ENCODE measurements at places on chromosomes 7 and 10.

GRCh38 chr10:5575144-5575481, 50.4 kb downstream of the CALML3 start:
- DNase-seq: no peak

- no peak for DNase-seq
Measured at GRCh38 chr10:63072951-63073350, 60.2 kb upstream of the NRBF2 start.

- no peak for DNase-seq
Measured at GRCh38 chr10:11876805-11877590, 53.8 kb downstream of the PROSER2 start.

- DNase-seq: no peak
Measured at GRCh38 chr7:71133856-71134255, 1.9 kb downstream of the GALNT17 start.

- no peak for DNase-seq
Measured at GRCh38 chr10:50367732-50368131, 116.4 kb upstream of the ASAH2 start.

GRCh38 chr7:154792436-154793055, 210.4 kb downstream of the PAXIP1 start:
- DNase-seq: no peak

GRCh38 chr7:2096692-2097387, 135.9 kb downstream of the MAD1L1 start:
- no peak for DNase-seq

DNA sequence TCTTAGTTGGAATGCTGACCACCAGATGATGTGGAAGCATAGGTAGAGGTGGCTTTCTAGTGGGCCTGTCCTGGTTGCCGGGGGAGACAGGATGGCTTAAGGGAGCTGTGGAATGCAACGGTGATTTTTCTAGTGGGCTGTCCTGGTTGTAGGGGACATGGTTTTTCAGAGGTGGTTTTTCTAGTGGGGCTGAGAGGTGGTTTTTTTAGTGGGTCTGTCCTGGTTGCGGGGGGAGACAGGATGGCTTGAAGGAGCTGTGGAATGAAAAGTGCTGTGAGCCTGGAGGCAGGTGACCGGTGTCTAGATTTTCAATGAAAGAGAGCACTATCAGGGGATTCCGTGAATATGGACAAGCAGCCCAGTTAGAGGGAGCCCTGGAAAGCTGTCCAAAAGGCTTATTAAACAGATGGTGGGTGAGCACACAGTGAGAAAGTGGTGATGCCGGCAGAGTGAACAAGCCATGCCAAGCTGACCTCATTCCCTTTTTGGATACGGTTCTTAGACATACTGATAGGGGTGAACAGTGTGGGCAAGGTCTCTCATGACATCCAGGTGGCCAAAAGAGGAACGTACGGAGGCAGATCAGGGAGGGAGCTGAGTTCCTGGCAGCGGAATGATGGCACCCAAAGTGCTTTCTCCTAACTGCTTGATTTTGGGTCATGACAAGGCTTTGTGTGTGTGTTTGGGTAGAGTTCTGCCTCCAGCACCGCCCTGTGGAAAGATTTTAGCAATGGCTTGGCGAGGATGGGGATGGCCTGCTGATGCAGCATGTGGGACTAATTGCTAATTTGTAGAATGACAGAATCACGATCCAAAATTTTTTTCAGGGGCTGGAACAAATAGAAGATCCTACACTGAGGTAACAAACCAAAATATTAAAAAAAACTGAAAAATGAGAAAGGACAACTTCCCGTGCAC, 126.6 kb downstream of the TMEM178B start:
- DNase-seq: no peak

- no peak for DNase-seq
Measured at GRCh38 chr10:101767600-101767945, 8.3 kb downstream of the FGF8 start.

DNA sequence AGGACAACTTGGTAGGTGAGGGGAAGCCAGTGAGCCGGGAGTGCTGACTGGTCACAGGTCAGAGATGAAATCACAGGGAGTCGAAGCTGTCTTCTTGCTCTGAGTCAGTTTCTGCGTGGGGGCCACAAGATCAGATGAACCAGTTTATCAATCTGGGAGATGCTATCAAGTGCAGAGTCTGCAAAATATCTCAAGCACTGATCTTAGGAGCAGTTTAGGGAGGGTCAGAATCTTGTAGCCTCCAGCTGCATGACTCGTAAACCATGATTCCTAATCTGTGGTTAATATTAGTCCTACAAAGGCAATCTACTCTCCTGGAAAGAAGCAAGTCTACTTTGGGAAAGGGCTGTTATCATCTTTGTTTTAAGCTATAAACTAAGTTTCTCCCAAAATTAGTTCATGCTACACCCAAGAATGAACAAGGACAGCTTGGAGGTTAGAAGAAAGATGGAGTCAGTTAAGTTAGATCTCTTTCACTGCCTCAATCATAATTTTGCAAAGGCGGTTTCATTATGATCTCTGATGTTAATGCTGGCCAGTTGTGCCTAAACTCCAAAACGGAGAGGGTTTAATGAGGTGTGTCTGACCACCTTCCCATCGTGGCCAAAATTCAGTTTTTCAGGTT, 8.4 kb upstream of the LMOD2 start:
- no peak for DNase-seq

DNA sequence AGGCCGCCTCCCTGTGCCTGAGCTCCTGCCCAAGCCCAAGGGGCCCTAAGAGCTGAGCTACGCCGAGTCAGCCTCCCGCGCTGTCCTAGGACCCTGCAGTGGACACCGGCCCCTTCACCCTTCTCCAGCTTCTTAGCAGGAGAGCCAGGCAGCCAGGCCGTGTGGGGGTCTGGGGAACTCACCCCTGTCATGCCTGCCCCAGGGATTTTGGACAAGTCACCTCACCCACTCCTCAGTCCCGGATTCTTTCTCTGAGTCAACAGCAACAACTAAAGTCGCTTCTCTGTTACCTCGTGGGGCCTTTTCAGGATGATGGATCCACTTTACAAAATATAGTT, 79.3 kb downstream of the MKI67 start:
- no peak for DNase-seq

DNA sequence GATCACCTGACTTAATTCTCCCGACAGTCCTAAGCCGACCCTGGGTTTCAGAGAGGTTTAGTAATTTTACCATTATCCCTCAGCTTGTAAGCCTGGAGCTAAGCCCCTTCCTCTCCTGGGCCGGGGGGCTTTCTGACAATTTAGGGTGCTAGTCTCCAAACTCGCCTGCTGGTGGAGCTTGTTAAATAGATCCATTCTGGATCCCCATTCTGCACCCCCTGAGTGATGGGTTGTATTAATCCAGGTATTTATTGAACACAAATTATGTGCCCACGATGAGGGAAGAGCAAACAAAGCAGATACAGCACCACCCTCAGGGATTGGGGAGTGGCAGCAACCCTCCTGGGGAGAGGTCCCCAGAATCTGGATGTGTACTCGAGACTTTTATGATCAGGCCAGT, 1.3 kb upstream of the SLC29A3 start:
- no peak for DNase-seq

DNA sequence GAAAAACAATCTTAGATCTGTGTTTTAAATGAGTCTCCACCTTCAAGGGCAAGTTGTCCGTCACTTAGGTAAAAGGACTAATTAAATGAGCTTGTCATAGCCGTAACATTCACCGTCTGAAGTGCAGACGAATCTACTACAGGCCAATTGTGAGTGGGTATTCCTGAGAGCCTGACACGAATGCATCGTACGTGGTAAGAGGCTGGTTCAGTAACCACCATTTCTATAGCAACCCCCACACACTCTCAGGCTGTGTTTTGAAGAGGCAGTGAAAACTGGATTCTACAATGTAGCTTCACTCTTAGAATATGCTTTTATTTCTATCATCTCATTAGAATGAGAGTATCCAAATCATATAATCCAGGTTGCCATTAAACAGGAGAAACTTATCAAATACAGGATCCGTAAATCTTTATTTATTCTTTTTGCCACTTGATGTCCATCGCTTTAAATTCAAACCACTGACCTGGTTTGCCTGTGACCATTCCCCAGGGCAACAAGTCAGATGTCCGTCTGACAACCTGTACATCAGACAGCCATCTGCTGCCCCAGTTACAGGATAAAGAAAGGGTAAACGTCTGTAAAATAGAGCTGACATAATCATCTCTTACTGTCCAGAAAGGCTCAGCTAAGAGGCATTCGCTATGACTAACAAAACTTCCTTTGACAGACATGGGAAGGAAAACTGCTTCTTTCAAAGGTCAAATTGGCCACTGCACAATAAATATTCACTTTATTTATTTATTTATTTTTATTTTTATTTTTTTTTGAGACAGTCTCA, 70.3 kb upstream of the NMT2 start:
- DNase-seq: no peak

DNA sequence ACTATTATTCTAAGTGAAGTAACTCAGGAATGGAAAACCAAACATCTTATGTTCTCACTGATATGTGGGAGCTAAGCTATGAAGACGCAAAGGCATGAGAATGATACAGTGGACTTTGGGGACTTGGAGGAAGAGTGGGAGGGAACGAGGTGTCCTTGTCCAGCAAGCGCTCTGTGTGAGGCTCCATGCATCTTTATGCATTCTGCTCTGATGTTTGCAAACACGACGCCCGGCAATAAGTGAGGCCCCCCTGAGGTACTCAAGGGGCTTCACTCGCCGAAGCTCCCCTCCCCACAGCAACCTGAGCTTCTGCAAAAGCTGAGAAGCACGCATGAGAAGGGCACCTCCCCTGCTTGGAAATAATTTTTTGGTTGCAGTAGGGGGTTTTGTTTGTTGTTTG, 103.3 kb downstream of the LHPP start:
- DNase-seq: no peak

DNA sequence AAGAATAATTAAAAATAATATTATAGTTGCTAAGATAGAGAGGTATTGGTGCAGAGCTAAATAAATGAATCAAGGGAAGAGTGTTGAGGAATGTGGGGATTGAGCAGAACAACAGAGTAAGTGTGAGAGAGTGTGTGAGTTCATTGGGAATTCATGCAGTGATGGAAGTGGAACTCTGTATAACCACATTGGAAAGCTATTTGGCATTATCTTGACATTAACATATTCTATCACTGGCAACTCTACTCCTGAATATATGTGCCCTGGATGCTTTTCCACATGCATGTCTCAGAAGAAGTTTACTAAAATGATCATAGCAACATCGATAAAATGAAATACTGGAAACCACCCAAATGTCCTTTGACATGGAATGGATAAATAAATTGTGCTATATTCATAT, 164.1 kb downstream of the SEMA3E start:
- no peak for DNase-seq

DNA sequence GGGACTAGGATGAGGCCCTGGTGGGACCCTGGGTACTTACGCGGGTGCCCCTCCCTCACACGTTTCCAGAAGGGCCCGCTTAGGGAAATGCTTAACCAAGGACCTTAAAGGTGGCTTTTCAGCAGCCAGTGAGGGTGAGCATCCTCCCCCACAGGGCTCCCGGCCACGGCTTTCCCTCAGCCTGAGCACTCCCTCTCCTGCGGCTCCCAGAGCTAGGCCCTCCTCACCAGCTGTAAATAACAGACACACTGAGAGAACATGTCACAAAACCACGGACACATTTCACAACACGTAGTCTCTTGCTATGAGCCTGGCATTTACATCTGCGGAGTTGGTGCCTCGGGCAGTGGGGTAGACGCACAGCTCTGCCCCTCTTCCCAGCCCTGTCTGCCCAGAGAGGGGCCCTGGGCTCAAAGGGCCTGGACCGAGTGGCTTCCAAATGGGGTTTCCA, 25.2 kb downstream of the GRID1 start:
- DNase-seq: no peak

DNA sequence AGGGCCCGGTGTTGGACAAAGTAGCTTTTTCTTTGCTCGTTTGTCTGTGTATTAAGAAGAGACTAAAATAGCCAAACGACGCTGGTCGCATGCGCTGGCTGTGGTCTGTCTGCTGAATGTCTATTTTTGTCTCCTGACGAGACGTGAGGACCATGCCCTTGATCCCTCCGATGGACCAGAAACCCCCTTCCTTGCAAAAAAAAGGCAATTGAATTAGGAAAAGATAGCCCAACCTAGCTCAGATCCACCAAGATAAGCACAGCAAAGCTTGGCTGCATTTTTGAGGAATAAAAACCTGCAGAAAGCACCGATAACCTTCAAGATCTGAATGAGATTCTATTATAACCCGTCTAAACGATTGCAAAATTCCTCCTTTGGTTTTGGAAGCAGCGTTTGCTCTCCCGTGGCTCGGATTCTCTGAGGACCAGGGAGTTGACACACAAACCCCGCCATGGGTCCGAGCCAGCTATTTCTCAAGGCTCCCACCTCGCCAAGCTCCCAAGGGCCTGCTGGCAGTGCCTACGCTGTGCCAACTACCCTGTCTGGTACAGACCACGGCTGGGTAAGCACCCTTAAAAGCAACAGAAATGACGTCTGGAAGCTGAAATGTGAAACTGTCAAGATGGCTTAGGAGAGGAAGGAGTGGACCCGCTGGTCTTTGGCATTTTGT, 17.7 kb upstream of the TTYH3 start:
- DNase-seq: no peak

GRCh38 chr7:68936471-68937035, 661.7 kb upstream of the AUTS2 start:
- no peak for DNase-seq

DNA sequence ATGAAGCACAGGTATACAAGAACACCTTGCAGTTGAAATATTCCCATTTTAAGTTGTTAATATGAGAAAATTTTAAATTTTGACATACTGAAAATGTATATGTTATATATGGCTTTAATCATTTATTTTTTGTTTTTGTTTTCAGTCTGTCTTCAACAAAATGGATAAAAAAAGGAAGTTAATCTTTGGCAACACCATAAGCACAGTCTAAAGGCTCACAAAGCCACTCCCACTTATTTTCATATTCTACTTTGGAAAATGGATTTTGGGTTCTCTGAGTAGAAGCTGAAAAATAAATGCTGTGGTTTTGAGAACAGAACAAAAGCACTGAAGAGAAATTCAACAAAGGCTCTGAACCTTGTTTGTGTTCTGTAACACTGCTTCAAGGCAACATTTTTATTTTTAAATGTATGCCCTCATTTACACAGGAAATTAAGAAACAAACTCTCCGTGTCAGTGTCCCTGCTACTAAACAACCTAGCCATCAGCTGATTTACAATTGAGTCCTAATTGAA, 81.3 kb upstream of the LRRN3 start:
- no peak for DNase-seq

DNA sequence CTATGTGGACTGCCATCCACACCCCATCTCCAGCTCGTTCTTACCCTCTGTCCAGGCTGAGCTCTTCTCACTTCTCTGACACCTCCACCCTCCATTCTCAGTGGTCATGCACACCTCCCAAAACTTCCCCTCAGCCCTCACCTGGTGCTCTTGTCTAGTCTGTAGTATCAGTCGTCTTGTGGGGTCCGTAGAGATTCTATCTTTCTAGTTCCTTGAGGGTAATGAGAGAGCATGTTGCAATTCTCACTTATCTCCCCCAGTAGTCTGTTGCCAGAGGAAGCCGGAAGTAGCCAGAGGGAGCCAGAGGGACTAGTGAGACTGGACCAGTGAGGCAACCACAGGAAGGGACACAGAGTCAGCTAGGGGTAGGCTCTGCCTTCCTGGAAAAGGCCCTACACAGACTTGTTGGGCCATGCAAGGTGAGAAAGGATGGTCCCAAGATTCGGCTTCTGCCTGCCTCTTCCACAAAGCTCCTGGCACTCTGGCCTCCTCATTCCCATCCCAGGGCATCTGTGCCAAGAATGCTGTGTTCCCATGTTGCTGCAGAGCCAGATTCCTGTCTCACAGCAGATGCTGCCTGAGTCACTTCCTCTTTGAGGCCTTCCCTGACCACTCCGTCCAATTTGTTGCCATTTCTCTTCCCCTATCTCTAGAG, 50.6 kb upstream of the DUSP5 start:
- DNase-seq: no peak
